ENCODE measurements at places on chromosomes 16 and 17.

GRCh38 chr17:70205401-70205800 lies 36.1 kb downstream of the KCNJ2 start:
- no peak for DNase-seq

DNA sequence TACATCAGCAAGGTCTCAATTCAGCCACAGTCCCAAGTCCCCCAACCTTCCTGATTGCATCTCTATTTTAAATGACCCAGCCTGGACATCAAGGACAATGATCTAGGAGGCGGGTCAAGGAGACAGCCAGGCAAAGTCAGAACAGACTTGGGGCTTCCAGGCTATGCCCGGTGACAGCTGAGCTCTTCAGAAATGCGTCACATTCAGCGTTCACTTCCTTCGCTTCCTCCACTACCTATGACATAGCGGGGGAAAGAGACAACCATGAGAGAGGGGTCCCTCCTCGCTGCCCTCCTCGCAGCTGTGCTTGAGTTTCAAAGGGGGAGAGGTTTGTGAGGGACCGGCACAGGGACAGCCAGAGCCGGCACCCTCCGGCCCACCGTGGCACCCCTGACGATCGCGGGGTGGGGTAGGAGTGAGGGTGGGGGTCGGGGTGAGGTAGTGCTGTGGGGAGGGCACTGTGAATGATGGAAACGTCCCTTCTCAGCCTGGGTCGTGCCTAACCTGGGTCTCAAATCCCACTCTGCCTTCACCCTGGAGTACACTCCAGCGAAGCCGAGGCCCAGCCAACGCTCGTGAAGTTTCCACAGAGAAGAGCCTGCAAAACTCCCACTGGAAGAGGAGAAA lies 12.3 kb upstream of the LGALS3BP start:
- DNase-seq, result no peak

DNA sequence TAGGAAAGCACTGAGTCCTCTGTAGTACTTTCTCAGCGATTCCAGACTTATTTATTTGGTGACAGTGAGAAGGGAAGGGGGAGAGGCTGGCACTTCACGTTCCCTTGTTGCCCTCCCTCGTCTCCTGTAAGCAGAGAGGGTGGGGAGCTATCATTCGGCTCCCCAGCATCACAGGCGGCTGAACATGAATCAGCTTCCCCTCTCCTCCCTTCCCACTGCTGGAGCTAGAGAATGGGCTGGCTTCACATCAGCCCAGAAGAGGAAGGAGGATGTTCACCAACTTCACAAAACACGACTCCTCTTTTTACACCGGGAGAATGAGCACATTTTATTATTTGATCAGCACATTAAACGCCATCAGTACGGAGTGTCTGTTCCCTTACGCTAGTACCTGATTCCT lies 6.7 kb upstream of the CMIP start:
- no peak for DNase-seq

- DNase-seq, result no peak
Observed at GRCh38 chr16:77790009-77790372, 1.6 kb downstream of the VAT1L start.
